ENCODE measurements at places on chromosomes 3 and 15.

DNA sequence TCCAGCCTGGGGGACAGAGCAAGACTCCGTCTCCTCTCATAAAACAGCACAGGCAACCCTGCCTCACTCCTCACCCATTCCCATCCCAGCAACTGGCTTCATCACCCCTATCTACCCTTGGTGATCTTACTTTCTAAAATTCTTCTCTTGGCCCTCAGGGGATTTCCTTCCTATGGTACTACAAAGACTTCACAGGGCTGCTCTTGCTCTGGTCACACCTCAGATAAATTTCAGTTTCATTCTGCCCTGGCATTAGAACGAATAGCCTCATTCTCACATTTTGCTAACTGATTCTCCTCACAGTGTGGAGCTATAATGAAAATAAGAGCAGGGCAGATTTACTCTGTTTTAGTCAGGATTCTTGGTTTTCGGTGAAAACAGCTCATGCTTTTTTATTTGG is 22.1 kb upstream of the CRBN start:
- DNase-seq, result no peak

GRCh38 chr15:96037584-96037983 is 292.9 kb upstream of the NR2F2 start:
- DNase-seq, result no peak

GRCh38 chr15:49380912-49381311 is 42.1 kb upstream of the FGF7 start:
- no peak for DNase-seq

DNA sequence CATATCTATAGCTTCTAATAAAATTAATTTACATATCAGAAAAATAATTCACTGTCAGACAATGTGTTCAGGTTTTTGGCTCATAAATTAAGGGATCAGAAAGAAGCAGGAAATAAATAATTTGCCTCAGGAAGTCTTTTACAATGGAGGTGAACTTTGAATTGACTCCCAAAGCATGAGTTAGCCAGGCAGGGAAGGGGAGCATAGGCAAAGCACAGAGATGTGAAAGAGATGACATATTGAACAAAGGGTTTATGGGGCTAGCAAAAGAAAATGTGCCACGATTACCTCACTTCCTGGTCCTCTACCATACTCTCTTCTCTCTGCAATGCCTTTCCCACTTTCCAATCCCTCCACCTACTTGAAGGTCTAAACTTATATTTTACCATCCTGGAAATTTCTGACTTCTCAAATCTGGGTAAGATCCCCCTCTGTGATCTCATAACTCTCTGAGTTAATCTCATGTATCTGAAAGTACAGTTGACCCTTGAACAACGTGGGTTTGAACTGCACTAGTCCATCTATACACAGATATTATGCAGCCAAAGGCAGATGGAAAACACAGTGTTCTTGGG is 4.1 kb upstream of the HEXA start:
- DNase-seq, result no peak

- DNase-seq, result no peak
These were observed 59.4 kb downstream of the CDC25A start for GRCh38 chr3:48128774-48129173.

- DNase-seq, result no peak
These were observed 95.4 kb downstream of the MYLK start for GRCh38 chr3:123788710-123789109.

GRCh38 chr15:71008250-71008870 is 106.9 kb upstream of the THSD4 start:
- DNase-seq, result no peak

GRCh38 chr3:120683213-120683612 is 1.2 kb upstream of the HGD start:
- no peak for DNase-seq

DNA sequence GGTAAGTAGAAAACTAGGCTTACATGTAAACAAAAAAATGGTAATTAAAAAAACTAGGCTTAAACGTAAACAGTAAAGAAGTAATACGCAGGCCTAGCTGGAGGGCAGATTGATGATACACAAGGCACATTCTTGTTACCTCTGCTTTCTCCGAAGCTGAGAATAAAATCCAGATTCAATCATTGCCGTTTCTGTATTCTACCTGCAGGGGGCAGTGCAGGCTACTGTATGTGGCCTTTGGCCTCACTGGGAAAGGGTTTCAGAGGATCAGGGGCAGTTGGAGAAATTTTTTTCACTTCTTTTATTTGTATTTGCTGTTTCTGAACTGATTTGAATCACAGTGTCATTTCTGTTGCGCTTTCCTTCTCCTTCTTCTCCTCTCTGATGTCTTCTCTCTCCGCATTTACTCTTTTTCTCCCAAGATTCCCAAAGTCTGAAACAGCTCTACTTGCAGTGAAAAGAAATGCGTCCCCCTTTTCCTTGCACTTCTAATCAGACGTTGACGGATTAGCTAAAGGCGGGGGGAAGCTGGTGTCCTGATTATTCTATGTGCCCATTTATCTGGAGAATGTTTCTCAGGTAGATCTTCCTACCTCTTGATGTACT is 67.1 kb upstream of the MCTP2 start:
- DNase-seq, result peak; percentile 65

- DNase-seq, result no peak
These were observed 907.2 kb downstream of the ROBO1 start for GRCh38 chr3:78860567-78860966.

GRCh38 chr3:108998436-108998835 is 44.8 kb upstream of the GUCA1C start:
- DNase-seq, result no peak

- DNase-seq, result no peak
These were observed 60.3 kb upstream of the CCNL1 start for GRCh38 chr3:157220211-157220610.

DNA sequence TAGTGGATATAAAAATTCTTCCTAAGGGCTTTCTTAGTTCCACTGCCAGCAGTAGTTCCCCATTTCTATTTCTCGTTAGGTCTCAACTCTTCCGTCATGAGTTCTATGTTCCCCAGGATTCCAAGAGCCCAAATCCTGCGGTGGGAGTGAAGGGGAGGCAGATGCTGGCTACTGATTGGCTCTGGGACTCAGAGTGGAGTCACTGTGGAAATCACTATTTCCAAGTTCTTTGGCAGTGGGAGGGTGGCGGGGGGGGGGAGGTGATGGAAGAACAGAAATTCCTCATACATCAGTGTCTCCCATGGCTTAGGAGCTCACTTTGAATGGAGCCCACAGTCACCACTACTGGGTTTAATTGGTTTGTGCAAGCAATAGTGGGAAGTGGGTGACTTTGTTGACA is 5.6 kb downstream of the CCR1 start:
- DNase-seq, result no peak

DNA sequence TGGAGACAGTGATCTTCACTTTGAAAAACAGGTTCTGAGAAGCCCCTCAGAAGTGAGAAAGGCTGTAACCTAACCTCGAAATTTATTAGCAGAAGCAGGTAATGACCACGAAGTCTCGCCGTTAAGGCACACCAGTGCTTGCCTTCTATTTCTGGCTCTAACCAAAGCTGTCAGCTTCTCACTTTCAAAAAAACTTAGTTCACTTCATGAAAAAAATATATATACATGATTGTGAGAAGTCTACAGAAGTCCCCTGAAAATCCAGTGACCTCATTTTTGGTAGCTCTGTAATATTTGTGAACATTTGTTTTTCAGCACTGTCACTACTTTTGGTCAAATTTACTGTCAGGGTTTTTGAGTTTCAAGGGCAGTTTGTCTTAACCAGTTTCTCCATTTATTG is 19.1 kb upstream of the AKAP13 start:
- no peak for DNase-seq

GRCh38 chr3:125331243-125331642 is 43.9 kb downstream of the ZNF148 start:
- no peak for DNase-seq

DNA sequence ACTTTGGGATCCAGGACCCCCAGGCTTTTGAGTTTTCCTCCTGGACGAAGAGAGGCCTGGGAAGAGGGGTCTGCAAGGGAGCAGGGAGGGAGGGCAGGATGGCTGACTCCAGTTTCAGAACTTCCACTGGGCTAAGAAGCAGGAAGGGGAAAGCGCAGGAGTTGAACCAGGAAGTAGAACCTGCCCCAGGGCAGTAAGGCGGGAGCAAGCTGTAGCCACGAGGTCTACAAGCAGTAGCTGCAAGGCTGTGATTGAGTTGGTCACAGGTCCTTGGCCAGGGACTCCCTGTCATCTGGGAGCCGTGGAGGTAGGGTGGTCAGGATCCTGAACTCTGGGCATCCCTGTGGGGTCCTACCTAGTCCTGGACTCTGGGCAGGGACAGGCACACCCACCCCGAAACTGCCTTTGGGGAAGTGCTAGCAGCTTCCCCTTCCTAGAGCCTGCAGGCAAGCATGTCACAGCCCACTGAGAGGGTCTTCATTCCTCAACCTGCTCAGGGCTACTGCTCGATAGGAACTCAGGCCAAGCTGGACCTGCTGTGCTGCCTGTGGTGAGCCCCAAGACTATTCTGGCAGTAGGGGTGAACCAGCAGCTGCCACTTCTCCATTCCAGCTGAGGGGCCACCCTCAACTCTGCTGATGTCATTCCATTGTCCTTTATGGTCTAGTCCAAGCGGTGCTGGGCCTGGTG is 5.8 kb upstream of the GNAI2 start:
- no peak for DNase-seq

DNA sequence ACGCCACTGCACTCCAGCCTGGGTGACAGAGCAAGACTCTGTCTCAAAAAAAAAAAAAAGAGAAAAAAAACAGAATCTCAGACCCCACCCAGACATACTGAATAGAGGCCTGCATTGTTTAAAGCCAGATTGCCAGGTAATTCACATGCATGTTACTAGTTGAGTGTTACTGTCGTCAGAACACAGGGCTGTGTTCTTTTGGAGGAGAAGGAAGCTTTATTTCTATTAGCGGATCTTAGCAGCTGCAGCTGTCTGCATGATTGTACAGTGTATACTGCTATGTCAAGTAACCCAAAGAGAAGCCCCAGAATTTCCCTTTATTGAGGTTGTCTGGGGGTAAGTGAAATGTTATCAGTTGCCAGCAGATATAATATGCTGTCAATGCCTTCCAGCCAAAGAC is 496.6 kb upstream of the NAALADL2 start:
- no peak for DNase-seq

DNA sequence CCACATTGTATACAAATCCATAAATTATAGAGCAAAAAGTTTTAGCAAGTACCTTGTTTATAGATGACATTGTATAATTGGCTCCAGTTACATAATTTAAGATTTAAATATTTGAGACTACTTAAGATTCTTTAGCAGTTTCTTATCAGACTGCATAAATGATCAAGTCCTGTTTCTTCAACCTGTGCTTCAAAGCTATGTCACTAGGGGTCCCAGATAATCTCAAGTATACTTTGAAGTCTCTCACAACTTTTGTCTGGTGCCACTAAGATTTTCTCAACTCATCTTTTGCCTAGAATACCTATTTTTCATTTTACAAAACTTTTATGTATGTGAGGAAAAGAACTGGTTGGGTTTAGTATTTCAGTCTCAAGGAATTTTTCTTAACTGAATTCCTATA is 205.5 kb downstream of the STAG1 start:
- no peak for DNase-seq

DNA sequence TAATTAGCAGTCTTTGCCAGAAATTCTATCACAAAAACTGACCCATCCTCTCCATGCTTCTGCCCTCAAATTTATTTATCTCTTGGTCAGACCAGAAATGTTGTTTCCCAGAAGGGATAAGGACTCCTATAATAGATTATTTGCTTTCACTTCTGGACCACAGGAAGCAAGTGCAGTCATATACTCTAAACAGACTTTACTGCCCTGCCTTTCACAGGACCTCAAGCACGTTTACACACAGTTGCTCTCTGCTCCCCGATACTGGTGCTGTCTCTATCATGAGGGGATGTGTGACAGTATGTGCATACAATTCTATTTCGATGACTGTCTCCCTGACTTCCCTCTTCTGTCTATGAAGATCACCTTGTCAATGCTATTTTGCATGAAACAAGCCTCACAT is 205.5 kb upstream of the TGFBR2 start:
- DNase-seq, result no peak

DNA sequence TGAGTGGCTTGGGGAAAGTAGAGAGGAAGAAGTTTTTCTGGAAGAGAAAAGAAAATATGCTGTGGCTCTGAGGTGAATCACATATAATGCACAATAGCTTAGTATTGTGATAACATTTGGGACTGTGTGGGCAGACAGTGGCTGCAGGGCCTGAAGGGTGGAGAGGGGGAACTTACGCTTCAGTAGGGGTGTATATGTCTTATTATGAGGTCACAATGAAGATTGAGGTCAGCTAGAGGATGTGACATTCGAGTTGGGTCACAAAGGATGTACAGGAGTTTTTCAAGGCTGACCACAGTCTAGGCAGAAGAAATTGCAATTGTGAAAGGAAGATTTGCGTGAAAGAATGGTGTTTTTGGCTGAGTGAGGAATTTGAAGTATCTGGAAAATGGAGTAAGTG is 414.8 kb downstream of the LPP start:
- no peak for DNase-seq

Data from CD4-positive, alpha-beta T cell treated with Interleukin-17A for 4 hours (primary cell).